Stimulated activated CD8-positive, alpha-beta memory T cell treated with anti-CD3 and anti-CD28 coated beads, Interleukin-2, amount 100 ng/mL, for 48 hours (primary cell): ENCODE measurements at places on chromosomes 12 and 14.

GRCh38 chr12:96063046-96063445 is 27.7 kb upstream of the LTA4H start:
- DNase-seq, result no peak

GRCh38 chr12:17110316-17110715 is 504.4 kb upstream of the LMO3 start:
- DNase-seq, result no peak

DNA sequence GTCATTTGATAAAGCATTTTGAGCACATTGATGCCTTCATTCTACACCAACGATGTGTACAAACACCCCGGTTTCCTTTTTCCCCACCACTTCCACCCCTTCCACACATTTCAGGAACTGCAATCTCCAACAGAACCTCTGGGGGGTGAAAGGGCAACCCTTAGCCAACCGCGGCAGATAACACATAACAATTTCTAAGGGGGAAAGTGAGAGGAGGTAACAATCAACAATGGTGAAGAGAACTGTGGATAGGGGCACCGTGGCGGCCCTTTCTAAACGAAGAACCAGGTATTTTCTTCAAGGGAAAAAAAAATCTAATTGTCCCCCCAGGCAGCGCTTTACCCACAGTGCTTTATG is 1.1 kb downstream of the KITLG start:
- DNase-seq, result no peak

- no peak for DNase-seq
These were observed 7.0 kb upstream of the BDKRB1 start for GRCh38 chr14:96249029-96249428.

- DNase-seq, result no peak
These were observed 129.3 kb upstream of the PMCH start for GRCh38 chr12:102326982-102327381.

- DNase-seq, result no peak
These were observed 21.9 kb upstream of the SERPINA12 start for GRCh38 chr14:94531187-94531586.

GRCh38 chr14:65080960-65081747 is 21.2 kb downstream of the MAX start:
- DNase-seq, result no peak

GRCh38 chr12:67826148-67826547 is 163.1 kb upstream of the IFNG-AS1 start:
- no peak for DNase-seq

DNA sequence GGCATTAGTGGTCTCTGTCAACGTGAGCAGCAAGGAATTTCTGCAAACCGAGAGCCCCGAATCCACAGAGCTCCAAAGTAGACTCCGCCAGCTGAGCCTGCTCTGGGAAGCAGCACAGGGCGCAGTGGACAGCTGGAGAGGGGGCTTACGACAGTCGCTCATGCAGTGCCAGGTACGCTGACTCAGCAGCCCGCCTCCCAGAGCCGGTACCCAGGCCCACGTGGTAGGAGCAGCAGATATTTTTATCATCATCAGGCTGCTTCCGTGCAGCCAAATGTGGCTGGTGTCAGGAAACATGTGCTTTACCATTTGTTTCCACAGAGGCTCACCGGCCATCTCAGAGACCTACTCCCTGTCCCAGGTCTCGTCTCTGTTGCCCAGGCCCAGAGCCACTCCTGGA is 73.7 kb downstream of the ESR2 start:
- DNase-seq, result no peak
